ENCODE measurements at places on chromosomes 7 and 10.

- DNase-seq, result no peak
These were observed 5.8 kb upstream of the ALOX5 start for GRCh38 chr10:45368181-45368580.

DNA sequence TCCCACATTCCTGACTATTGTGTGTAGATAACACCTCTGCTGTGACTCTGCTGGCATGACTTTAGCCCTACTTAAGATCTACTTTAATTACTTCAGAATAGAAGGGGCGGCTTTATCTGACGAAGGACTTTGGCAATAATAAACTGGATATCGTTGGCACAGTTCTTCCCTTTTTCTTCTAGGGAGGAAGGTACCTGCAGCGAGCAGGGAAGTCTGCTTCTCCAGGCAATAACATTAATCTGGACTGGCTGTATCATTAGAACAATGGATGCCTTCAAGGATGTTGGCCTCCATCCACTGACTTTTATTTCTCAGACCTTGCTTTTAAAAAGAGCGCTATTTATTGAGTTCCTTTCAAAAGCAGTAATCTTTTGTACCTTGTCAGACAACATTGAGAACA lies 172.6 kb upstream of the THSD7A start:
- DNase-seq, result no peak

- DNase-seq, result peak; percentile 89
These were observed 30.3 kb upstream of the GRB10 start for GRCh38 chr7:50812841-50813475.

DNA sequence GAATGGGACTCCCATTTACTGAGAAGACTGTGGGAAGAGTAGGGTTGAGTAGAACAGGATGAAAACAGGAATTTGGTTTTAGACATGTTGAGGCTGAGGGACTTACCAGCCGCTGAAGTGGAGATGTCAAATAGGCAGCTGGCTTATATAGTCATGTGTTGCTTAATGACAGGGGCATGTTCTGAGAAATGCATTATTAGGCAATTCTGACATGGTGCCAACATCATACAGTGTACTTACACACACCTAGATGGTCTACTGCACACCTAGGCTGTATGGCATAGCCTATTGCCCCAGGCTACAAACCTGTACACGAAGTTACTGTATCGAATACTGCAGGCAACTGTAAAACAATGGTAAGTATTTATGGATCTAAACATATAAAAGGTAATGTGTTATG lies 17.5 kb downstream of the ARL3 start:
- no peak for DNase-seq

DNA sequence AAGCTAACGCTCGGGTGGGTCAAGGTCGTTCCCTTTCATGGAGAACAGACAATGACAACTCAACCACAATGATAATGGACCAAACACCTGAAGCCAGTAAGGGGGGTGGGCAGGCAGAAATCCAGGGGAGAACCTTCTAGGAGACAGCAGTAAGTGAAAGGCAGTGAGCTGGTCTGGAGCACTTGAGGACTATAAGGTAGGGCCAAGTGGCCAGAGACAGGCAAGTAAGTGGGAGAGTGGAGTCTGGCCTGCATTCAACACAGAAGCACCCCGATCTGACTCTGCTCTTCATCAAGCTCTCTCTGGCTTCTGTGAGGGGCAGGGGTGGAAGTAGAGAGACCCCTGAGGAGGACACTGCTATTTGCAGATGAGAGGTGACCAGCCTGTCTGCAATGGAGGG lies 7.7 kb upstream of the IKZF1 start:
- DNase-seq, result no peak
